Left renal pelvis (tissue), 4 donors: ENCODE measurements at places on chromosomes 13 and 19.

- no peak for DNase-seq
These were observed 184.6 kb upstream of the NBEA start for GRCh38 chr13:34757441-34757840.

DNA sequence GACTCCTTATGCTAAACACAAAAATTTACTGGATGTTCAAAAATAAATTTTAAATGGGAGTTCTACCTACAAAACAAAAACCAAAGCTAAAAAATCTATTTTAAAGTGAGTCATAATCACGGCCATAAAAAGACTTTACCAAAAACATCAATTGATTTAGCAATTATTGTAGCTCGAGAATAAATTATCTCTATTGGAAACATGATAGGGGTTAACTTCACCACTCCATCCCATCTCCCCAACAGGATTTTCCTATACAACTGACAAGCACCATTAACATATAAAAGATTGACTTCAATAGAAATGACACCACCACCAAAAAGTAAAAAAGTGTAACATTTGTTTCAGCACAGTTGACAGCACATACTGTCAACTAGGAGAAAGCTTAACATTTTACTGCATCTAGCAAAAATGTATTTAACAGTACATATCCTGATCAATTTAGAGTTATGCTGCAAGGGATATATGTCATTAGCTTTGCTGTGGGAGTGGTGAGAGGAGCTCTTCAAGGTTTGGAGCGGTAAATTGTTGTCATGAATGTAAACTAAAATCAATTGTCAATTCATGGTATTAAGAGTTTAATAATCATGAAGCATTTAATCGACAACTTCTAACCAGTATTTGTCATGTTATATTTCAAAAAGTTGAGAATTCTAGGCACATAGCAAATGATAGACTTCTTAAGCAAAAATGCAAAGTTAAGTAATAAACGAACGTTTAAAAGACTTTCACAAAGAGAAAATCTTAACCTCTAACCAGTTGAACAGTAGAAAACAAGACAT lies 3.8 kb downstream of the UBL3 start:
- DNase-seq: no peak

DNA sequence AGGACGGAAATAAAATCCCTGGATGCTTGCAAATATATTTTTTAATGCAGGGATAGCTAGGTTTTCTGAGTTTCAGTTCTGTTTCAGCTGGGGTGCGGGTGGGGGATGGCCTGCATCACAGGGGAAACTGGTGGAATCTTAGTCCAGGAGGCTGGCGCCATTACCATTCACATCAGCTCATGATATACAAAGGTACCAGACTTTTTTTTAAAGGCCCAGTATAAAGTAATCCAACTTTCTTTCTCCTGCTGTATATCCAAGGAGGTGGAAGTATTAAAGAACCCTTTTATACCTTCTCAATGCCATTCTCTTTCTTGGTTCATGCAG lies 343.8 kb downstream of the KCNRG start:
- DNase-seq: no peak

DNA sequence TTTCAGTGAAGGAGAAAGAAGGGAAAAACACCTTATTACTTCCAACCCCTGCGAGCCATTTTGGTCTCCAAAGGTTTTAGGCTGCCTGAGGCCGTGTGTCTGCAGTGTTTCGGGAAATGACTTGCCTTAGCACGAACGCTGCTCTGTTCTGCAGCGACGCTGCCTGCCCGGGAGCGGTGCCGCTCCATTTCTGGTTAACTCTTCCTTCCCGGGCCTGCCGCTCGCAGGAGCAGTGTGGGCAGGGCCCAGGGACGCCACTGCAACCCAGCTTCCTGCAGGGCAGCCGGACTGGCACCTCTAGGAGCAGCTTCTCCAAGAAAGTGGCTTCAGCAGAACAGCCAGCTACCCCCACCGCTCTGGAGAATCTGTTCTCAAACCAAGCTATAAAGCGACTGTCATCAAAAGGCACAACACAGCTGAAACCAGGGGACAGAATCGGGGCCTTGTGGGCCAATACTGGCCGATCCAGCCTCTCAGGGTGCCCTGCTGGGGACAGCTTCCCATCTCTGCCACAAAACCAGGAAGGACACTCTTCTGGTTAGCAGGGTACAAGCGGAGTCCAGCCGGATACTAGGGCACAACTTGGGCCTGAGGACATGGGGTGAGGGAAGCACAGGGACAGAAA lies 72.2 kb downstream of the KCTD15 start:
- DNase-seq: no peak

- DNase-seq: no peak
These were observed 25.7 kb downstream of the CHAMP1 start for GRCh38 chr13:114339857-114340534.

DNA sequence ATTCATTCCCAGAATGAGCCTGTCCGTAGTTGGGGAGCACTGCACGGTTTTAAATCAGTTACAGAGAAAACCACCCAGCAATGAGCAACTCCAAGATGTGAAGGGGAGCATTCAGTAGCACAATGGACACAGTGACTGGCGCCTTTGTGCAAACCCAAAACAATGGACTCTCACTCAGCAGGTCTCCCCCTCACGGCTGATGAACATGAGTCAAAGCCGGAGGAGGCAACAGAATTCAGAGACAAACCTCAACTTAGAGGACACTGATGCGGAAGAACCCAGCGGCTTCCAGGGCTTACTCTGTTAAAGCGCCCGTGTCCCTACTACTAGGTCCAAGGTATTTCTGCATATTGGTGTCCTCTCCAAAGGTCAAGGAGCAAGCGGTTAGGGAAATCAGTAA lies 17.7 kb downstream of the PLEKHF1 start:
- no peak for DNase-seq

- no peak for DNase-seq
These were observed 19.9 kb upstream of the LRP3 start for GRCh38 chr19:33174186-33174585.

GRCh38 chr13:101331731-101332130 lies 84.6 kb downstream of the NALCN start:
- DNase-seq: no peak

- no peak for DNase-seq
These were observed 5.7 kb downstream of the PGPEP1 start for GRCh38 chr19:18346091-18346490.

DNA sequence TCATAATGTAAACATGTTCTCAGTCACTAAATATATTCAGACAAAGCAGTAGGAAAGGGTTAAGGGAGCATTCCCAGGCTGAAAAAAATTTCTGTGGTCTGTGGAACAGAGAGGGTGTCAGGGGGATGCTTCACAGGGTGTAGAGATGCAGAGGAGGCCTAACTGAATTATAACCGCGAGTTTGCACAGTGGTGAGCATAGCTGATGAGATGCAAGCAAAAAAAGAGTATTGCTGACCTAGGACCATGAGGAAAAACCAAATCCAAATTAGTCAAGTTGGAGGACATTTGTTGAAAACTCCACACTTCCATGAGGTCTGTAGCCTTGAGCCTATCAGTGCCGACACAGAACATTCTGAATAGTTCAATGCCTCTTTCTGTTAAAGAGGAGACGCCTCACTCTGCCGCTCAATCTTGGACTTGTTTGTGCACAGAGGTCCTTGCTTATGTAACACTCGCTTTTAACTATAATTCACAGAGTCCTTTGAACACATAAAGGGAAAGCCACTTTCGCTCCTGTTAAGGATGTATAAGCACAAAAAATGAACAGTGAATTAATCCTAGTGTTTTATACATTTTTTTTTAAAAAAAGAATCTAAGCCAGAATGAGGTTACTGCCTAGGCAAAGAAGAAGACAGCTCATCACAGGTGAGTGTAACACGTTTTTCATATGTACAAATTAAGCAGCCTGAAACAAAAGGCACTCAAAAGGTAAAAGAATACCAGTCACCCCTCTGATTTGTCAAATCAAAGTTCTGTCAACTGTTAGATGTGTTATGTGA lies 25.8 kb upstream of the INTS6 start:
- no peak for DNase-seq

GRCh38 chr19:13689085-13689484 lies 75.2 kb upstream of the MRI1 start:
- DNase-seq: no peak

GRCh38 chr19:42022616-42023015 lies 28.6 kb upstream of the ATP1A3 start:
- no peak for DNase-seq

DNA sequence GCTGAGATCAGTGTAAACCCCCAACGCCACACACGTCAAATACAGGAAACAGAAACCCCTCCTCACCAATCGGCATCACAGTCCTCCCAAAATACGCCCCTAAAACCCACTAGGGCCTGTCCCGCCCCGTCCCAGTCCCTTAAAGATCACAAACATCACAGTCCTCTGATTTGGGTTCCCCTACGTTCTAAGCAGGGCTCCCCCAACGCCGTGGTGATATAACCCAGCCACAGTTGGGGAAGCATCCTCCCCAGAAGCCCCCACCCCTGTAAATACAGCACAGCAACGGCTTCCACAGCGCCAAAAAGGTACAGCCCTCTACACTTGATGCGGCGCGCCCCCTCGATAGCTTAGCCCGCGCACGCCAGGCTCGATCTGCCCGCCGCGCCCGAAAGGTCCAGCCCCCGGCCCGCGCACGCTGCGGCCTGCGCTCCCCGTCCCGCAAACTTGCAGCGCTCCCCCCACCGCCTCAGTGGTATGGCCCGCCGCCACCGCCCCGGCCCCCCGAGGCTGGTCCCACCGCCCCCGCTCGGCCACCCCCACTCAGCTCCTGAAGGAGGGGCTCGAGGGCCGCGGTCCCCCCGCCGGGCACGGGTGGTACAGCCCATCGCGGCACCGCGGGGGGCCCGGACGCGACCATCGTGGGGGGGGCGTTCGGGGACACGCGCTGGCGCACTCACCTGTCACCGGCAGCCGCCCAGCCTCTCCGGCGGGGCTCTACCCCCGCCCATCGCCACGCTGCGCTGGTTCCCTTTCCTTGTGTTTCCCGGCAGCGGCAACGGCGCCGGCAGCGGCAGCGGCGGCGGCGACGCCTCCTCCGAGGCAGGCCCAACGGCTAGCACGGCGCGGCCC lies at the start of gene AKT2:
AKT2 (minus strand) TSS at position 845 of the 852 bp plus-strand sequence. CDS start 20,078 bp downstream, outside the sequence.
- DNase-seq: peak; percentile 69

DNA sequence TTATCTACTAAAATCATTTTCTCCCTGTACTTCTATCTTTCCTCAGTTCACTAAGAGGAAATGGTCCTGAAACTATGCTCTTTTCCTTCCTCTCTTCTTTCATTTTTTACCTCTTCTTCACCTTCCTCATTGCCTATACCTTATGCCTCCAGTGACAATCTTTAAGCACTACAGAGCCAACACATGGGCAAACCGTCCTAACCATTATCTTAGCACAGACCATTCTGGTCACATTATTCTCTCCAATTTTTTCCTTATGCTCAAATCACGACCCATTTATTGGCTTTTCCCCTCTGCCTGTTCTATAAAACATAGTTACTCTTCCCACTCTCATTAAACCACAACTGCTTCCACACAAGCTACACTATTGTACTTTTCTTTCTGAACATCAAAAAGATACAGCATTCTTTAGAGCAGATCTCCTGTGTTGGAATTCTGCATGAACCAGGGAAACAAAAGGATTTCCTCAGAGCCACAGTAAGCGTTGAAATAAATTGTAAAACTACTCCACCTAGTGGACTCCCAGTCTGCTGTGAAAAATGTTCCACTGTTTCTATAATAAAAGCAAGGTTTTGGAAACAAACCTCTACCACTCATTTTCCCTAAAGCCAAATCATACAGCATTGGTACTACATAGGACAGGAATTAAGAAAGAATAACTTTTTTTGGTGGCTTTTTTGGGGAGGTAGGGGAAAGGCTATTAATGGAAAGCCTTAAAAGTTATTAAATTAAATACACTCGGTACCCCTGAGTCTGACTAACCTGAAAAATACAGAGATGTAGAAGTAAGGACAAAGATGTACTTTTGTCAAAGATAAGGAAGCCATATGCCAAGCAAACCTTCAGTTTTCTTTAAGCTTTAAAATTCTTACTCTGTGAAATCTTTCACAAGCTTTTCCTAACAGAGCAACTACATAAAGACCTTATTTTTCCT lies 19.5 kb downstream of the NUFIP1 start:
- DNase-seq: peak; percentile 45

GRCh38 chr13:114004420-114005205 lies 30.7 kb upstream of the C13orf46 start:
- no peak for DNase-seq

- no peak for DNase-seq
These were observed 291.9 kb upstream of the HTR2A start for GRCh38 chr13:47188802-47189201.

GRCh38 chr19:45218426-45218825 lies 26.8 kb downstream of the EXOC3L2 start:
- no peak for DNase-seq

DNA sequence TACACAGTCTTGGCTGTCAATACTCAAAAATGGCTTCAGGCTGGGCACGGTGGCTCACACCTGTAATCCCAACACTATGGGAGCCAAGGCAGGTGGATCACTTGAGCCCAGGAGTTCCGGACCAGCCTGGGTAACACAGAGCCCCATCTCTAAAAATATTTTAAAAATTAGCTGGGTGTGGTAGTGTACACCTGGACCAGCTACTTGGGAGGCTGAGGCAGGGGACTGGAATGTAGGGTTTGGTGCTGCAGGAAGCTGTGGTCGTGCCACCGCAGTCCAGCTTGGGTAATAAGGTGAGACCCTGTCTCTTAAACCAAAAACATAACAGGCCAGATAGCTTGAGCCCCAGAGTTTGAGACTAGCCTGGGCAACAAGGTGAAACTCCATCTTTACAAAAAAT lies 6.7 kb upstream of the CHERP start:
- DNase-seq: no peak

DNA sequence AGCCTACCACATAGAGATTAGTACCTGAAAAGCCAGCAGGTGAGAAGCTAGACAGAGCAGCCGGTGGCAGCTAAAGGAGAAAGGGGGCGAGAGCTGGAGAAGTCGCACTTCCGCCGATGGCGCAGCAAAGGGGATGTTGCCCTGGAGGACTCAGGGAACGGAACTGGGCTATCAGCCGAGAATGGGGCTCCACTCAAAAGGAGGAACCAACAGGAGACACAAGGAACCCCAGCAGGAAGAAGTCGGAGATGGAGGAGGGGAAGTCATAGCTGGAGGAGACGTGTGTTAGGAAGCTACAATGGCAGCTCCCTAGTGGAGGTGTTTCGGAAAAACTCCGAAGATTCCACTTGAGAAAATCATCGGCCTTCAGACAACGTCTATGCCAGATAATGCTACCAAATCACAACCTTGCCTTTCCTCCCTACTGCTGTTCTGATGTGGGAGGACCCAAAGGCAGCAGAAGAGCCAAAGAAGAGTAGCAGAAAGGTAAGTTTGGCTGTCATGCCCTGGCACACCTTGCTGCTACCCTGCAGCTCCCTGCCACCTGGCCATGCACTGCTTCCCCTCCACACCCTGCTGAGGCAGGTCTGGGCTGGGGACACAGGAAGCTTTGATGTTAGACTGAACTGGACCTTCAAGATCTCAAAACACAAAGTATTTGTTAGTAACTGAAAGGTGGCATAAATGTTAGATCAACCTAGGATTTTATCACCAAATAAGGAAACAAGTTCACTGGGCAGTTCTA lies 127.9 kb downstream of the DLEU7 start:
- no peak for DNase-seq
